ENCODE measurements at places on chromosomes 1 and 21.

- no peak for DNase-seq
Observed at GRCh38 chr1:20076710-20077461, 6.9 kb downstream of the PLA2G5 start.

DNA sequence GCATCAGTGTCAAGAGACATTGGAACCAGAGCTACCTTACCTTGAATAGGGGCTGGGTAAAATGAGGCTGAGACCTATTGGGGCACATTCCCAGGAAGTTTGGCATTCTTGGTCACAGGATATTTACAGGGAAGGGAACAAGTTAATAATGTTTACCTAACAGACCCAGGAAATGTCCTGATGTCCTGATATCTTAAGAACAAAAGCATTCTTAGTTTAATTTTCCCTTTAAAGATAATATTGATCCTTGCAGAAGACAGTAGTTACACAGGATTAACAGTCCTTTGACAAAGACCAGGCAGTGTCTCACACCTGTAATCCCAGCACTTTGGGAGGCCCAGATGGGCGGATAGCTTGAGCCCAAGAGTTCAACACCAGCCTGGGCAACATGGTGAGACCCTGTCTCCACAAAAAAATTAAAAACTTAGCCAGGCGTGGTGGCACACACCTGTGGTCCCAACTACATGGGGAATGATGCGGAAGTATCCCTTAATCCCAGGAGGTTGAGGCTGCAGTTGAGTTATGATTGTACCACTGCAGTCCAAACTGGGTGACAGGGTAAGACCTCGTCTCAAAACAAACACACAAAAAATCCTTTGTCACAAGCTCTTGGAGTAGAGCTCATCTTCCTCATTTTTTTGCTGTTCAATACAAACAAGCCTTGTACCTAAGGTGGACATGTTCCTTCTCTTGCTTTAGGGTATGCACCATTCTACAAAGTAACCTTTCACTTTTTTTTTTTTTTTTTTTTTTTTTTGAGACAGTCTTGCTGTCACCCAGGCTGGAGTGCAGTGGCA is 1.3 kb upstream of the TOMM20 start:
- no peak for DNase-seq

DNA sequence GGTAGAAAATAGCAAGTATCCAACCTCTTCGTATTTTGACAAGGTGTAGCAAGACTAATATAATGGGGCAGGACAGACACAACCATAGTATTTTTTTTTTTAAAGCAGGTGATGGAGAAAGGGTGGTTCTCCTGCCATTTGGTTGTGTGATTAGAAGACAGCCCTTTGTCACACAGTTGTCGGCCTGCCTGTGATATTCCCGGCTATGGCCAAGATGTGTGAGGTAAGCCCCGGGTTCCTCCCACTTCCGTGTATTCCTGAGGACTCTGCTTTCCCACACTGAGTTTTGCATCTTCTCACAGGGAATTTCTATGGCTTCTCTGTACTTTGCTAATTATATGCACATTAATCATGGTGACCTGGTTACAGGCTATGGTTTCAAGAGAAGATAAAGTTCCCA is 35.9 kb downstream of the ZNF496 start:
- DNase-seq = no peak

GRCh38 chr1:10950316-10951172 is 61.9 kb upstream of the TARDBP start:
- no peak for DNase-seq

DNA sequence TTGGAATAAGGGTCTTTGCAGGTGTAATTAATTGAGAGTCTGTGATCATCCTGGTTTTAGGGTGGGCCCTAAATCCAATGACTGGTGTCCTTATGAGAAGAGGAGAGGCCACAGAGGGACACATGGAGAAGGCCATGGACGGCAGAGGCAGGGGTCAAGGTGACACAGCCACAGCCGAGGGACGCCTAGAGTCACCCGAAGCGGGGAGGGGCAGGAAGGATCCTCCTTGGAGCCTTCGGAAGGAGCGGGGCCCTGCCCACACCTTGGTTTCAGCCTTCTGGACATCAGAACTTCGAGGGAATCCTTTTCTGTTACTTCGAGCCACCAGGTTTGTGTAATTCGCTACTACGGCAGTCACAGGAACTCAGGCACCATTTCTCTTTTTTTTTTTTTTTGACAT is 31.1 kb downstream of the RRP1 start:
- DNase-seq = no peak

DNA sequence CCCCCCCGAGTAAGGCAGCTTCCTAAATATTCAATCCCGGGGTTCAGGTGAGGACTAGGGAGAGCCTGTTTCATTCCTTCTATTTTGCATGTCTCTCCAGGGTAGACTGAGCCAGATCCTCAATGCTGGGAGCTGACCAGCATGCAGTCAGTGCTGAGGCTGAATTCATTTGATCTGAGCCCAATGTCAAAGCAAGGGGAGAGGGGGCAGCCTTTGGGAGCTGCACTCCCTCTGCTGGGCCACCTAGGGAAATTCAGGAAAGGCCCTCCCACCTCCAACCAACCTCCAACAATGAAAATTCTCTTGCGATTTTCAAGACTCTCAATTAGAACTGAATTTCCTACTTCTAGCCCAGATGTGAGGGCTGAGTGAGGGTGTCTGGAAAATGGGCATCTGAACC is 371.2 kb downstream of the NPHP4 start:
- no peak for DNase-seq

DNA sequence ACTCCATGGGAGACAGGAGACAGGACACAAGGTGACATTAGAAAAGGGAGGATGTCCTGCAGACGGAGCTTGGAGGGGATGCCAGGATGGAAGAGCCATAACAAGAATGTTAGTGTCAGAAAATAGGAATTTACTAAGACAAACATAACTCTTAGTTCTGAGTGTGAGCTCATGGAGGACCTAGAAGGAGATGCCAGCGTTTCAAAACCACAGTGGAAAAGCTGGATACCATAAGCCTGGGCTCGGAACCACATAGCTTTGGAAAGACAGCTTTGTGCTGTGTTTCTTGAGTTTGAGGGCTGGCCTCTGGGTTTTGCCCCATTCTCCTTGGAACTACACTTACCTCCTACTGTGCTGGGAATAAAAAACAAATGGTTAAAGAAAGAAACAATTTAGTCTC is 128.4 kb downstream of the S1PR1 start:
- no peak for DNase-seq

DNA sequence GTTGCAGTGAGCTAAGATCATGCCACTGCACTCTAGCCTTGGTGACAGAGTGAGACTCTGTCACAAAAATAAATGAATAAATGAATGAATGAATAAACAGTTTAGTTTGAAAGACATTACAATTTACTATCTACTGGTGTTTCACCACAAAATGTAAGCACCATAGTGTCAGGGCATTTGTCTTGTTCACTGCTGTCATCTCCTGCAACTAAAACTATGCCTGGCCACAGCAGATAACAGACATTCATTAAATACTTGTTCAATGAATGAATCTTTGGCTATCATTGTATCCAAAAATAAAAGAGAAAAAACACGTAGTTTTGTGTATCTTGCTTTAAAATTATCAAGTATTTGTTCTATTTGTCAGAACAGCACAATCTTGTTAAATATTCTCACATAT is 32.5 kb downstream of the SASS6 start:
- DNase-seq = no peak

DNA sequence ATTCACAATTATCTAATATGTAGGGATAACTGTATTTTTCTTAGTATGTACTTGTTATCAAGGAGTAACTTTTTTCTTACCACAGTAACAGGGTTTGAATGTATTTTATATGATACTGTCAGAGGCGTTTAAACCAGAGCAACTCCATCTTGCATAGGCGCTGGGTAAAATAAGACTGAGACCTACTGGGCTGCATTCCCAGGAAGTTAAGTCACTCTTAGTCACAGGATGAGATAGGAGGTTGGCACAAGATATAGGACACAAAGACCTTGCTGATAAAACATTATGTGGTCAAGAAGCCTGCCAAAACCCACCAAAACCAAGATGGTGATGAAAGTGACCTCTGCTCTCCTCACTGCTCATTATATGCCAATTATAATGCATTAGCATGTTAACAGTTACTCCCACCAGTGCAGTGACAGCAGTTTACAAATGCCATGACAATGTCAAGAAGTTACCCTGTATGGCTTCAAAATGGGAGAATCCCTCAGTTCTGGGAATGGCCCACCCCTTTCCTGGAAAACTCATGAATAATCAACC is 64.8 kb downstream of the RPE65 start:
- DNase-seq = no peak

- no peak for DNase-seq
Observed at GRCh38 chr1:56575865-56576264, 3.5 kb downstream of the PLPP3 start.

GRCh38 chr1:117209094-117209493 is 1.6 kb downstream of the VTCN1 start:
- DNase-seq = no peak

DNA sequence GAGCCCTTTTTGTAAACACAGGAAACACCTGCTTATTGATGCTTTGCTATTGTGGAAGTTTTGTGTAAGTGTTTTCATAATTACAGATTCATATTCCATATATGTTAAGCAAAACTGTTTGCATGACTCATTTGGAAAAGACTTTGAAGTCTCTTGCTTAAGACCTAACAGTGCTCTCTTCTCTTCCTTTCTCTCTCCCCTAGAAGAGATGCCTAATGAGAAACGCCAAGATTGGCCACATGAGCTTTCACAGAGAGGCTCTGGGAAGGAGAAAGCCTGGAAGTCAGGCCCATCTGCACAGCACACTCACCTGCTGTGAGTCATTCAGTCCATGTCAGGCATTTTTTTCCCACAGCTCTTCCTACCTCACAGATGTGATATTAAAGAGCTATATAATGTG is 101.6 kb upstream of the PALMD start:
- DNase-seq = no peak

DNA sequence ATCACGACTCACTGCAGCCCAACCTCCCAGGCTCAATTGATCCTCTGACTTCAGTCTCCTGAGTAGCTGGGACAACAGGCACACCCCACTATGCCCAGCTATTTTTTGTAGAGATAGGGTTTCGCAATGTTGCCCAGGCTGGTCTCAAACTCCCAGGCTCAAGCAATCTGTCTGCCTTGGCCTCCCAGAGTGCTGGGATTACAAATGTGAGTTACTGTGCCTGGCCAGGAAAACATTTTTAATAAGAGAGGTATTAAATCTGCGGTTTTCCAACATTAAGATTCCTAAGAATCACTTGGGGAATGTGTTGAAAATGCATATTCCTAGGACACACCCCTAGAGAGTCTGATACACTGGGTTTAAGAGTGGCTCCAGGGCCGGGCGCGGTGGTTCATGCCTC is 8.7 kb downstream of the CSF1 start:
- no peak for DNase-seq

GRCh38 chr1:201504799-201505502 is 2.0 kb downstream of the CSRP1 start:
- DNase-seq = no peak

GRCh38 chr1:212669600-212669999 is 30.0 kb downstream of the BATF3 start:
- DNase-seq = no peak

DNA sequence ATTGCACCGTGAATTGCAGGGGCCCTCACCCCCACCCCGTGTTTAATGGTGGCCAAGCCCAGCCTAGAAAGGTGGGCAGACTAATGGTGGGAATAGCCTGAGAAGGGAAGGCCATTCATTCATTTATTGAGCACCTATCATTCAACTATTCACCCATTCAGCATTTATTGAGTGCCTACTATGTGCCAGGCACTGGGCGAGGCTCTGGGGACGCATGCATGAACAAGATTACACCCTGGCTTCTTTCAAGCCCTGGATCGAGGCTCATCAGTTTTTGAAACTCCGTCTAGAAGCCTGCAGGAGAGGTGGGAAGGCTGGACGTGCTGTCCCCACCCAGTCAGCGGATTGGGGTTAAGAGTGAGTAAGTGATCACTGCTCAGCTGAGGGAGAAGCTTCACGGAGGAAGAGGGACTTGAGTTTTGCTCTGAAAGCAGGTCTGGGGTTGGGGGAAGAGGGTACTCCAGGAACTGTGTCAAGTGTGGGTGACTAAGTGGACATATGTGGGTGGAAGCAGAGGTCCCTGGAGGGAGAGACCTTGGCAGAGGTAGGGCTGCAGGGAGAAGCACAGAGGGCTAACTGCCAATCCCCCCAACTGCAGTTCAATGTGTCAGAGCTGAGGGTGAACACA is 35.6 kb downstream of the MEF2D start:
- DNase-seq = no peak

GRCh38 chr1:186643614-186644013 is 36.6 kb downstream of the PTGS2 start:
- no peak for DNase-seq

- no peak for DNase-seq
Observed at GRCh38 chr1:29676496-29676895, 440.2 kb downstream of the PTPRU start.

- DNase-seq = no peak
Observed at GRCh38 chr1:10108134-10108663, 75.4 kb downstream of the UBE4B start.

DNA sequence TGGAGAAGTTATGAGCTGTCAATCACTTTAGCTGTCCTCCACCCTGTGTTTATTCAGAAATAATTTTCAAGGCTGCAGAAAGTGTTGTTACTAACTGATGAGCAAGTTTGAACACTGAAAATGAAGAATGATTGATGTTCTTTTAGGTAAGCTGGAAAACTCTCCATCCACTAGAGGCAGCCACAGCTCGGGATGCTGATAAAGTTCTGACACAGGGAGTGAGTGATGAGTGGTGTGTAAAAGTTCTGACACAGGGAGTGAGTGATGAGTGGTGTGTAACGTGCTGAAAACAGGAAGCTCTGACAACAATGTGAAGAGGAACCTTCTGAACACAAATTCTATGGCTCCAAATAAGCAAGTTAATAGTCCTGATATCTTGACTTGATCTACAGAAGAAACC is 197.5 kb upstream of the PTBP2 start:
- DNase-seq = no peak

GRCh38 chr21:46171996-46172862 is 12.0 kb downstream of the SPATC1L start:
- DNase-seq = no peak

DNA sequence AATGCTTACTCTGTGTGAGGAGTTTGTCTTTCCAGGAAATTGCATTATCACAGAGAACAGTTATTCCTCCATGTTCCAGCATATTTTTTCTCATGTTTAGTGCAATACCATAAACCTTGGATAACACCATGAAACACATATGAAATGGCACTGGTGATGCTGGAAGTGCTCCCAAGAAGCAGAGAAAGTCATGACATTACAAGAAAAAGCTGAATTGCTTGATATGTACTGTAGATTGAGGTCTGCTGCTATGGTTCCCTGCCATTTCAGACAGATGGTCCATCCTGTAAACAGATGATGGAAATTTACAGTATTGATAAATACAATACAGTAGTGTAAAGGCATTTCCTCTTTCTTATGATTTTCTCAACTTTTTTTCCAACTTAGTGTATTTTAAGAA is 422.1 kb downstream of the LRRIQ3 start:
- DNase-seq = no peak
